CD4-positive, alpha-beta T cell (primary cell): ENCODE measurements at places on chromosomes 13 and 19.
A peak's percentile ranks its signal among the peaks of the same experiment; 100 is the strongest.

DNA sequence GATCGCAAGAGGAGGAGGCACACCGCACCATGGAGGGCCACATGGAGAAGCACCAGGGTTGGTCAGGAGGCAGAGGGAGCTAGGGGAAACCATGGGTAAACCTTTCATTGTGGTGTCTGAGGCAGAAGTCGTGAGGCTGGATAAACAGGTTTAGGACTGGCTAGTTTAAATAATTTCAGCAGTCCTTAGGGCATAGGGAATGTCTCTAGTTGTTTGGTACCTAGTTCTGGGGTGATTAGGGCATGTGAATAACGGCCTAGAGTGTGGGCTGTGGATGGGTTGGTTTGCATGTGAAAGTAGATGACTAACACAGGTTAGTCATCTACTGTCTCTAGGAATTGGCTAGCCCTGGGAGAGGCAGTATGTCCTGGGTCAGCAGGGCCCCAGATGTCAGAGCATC, 102.3 kb downstream of the STOML3 start:
- no peak for DNase-seq

- DNase-seq, result no peak
Measured at GRCh38 chr13:101149735-101150384, 266.4 kb downstream of the NALCN start.

- DNase-seq, result no peak
Measured at GRCh38 chr13:51772781-51773180, 31.2 kb downstream of the DHRS12 start.

GRCh38 chr19:10270616-10271394, at the start of gene ICAM1:
Gene ICAM1 (plus strand): TSS chr19:10271120. CDS start chr19:10271160, 40 bp downstream.
- peak; percentile 76 for DNase-seq

GRCh38 chr13:42524487-42525034, 49.4 kb upstream of the TNFSF11 start:
- DNase-seq, result no peak

DNA sequence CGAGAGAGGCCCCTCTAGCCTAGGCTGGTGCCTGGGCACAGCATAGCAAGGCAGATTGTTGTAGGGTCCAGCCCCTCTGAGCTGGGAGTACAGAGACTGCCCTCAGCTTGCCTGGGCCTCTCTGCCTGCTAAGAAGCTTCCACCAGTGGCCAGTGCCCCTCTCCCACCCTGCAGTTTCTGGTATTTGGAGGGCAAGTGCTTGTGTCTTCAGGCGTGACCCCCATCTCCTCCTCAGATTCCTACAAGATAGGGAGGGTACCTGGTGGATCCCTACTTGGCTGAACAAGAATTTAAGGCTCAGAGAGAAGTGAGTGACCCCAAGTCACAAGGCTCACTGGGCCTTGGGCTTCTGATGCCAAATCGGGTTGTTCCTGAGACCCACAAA, 152.7 kb downstream of the URI1 start:
- DNase-seq, result no peak
